ENCODE measurements at places on chromosomes 13 and 19. TPM values are rescaled to one million over a fixed set of nuclear protein-coding genes. Genes with fewer than 3 reads are reported as not detected.
A peak's percentile ranks its signal among the peaks of the same experiment; 100 is the strongest.

GRCh38 chr19:58351990-58352755 is 1.1 kb downstream of the A1BG start:
- no peak for DNase-seq

- DNase-seq = no peak
Measured at GRCh38 chr13:108734676-108735075, 105.3 kb downstream of the MYO16 start.

DNA sequence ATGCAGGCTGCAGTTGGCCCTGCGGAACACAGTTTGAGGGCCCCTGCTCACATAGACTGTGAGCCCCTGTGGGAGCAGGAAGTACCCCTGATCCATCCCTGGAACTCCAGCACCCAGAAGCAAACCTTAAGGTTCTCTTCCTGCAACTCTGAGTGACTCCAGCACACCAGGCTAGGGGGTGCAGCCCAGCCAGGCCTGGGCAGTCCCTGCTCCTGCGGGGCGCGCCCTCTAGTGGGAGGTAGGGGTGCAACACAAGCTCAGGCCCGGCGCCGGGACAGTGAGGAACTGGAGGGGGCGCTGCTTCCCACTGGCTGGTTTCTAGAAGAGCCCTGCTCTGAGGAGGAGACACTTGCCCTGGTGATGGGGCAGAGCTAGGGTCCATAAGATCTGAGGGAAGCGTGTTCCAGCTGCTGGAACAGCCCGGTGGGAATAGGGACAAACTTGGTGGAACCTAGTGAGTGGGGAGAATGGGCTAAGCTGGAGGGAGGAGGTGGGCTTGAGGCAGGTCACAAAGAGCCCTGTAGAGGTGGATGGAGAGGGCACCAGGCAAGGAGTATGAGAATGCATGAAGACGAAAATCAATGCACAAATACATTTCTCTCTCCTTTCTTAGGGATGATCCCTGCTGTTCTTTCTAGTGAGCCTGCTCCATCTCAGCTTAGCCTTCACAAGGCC is 5.0 kb downstream of the ZSCAN5A start:
- DNase-seq = peak; percentile 17

DNA sequence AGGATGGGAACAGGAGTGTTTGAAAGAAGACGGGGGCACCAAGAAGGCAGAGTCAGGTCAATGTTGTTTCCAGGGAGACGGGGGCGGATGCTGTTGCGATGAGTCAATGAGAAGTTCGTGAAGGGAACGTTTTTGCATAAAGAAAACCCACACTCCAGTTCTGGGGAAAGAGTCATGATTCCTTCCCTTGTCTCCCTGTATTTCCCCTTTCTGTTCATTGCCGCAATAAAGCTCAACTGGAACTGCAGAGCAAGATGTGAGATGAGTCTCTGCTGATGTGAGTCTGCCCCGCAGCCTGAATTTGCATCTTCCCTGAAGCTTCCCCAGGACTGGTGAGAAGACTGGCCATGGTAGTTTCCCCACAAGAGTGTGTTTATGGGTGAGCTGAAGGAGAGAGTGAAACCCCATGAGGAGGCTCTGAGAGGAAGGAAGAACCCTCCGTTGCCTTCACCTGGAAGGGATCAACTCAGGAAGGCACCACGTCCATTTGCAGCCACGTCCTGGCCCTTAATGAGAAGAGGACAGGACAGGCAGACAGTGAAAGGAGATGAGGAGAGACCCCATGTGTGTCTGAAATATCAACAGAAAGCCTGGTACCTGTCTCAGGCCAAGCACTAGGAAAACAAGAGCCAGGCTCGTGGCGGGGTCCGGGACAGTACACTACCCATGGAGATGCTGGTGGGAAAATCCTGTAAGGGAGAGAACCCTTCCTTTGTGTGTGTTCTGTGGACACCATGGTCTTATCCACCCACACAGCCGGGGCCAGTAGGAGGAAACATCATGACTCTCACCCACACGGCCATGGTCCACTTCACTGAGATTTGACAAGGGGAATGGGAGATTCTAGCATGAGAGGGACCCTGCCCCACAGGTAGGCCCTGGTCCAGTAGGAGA is 13.7 kb downstream of the LILRA1 start:
- DNase-seq = no peak

GRCh38 chr13:68185444-68186141 is 955.5 kb upstream of the PCDH9 start:
- DNase-seq = no peak

- DNase-seq = no peak
Measured at GRCh38 chr19:13843104-13843921, 33.6 kb upstream of the NANOS3 start.

- DNase-seq = no peak
Measured at GRCh38 chr13:98473135-98473787, 103.6 kb downstream of the STK24 start.

- DNase-seq = no peak
Measured at GRCh38 chr19:23801803-23802202, 43.1 kb upstream of the ZNF681 start.

DNA sequence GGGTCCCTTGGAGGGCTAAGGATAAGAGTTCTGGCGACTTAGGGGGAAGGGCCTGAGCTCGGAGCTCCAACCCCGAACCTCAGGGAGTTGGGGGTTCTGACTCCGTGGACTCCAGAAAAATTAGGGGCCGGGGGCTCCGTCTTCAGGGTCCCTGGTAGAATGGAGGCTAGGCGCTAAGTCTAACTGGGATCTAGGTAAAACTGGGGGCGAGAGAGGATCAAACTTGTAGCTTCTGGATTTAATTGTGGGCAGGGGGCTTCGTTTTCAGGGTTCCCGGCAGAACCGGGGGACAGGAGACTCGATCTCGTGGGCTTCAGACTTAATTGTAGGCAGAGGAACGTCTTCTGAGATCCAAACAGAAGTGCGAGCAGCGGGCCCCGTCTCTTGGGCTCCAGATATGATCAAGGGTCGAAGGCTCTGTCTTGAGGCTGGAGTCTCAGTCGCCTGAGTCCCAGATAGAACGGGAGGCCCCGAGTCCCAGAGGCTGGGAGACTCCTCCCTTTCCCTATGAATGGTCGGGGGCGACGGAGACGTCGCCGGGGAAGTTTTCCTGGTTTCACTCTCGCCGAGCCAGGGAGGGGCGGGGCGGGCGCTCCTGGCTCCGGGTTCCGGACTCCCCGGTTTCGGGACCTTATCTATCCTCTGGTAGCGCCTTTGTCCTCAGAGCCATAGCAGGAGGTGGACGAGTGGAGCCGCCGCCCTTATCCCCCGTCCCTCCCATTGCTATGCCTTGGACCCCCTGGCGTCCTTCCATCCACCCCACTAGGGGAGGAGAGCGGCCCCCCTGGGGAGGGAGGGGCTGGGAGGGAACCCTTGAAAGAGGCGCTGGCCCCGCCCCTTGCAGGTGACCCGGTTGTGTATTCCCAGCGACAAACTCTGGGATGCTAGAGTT is 1.3 kb downstream of the NECTIN2 start:
- no peak for DNase-seq

DNA sequence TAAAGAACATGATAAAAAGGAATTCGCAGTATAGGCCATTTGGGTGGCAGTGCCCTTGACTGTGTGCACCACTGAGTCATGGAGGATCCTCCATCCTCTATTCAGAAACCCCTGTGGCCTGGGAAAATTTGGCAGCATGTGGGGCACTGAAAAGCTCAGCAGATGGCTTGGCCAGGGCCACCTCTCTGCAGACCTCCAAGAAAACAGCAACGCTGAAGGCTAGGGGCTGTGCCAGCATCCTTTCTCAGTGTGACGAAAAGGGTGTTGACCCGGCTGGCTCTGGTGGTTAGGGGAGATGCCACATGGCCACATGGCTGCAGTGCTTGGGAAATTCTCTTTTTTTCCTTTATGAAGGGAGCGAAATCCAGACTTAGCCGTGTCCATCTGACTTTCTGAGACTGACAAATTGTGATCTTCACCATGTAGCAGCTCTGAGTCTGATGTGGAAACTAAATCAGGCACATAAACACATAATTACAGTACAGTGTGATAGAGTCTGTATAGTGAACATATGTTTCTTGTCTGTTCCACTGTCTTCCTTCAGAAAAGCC is 178.0 kb downstream of the KCTD12 start:
- DNase-seq = no peak

GRCh38 chr13:30037766-30038165 is 187.3 kb upstream of the UBL3 start:
- no peak for DNase-seq

DNA sequence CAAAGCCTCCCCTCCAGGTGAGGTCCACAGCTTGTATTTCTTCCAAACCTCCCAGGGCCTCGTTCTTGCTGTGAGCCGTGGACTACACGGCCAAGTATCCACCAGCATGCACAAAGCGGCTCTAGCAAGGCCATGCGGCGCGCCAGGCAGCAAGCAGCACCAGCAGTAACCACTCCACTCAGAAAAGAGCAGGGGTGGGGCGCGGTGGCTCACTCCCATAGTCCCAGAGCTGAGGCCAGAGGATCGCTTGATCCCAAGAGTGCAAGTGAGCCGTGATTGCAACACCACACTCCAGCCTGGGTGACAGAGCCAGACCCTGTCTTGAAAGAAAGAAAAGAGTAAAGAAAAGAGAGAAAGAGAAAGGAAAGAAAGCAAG is 4.7 kb downstream of the CCDC8 start:
- no peak for DNase-seq

The TRAPPC2B gene
- total RNA-seq = 12.2 TPM

DNA sequence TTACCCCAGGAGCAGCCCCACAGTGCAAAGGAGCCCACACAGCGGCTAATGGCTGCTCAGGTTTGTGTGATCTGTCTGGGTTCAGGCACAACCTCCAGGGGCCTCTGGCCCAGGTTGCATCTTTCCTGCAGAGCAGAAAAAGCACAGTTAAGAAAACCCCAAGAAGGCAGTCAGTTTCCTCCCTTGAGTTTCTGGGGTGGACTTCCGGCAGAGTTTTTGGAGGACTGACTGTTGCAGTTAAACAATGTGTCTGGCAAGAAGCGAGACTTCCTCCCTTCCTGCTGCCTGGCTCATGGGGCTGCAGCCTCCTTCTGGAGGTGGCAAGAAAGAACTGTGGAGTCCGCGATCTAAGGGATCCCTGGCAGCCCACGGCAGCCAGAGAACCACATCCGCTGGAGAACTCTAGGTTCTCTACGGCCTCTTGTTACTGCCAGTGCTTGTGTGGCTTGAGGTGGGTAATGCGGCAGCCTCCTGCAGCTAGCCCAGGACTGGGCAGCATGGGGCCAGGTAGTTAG is 114.4 kb downstream of the ZDHHC20 start:
- peak; percentile 44 for DNase-seq

DNA sequence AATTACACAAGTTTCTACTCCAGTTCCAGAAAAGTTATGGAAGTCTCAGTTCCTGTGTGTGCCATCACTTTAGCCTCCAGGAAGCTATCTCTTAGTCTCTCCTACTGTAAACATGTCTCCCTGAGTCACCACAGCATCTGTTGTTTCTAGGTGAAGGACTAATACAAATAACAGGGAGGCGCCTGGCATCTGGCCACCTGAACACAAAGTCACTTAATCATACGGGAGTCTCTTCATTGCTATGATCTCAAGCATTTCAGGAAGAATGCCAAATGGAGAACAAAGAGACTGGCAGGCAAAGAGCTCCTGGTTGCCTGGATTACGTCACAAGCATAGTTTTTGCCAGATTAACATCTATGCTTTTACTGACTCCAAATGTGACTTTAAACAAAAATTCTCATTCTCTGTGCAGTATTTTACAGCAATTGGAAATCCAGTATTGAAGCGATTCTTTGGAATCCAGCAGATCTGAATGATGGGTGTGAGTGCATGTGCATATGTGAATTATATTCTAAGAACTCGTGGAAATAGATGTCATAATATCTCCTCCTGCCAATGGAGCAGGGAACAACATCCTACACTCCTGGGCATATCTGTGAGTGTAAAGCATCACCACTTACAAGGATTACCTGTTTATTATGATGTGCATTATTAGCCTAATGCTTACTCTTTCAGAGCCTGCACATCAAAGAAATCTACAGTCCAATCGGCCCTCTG is 572.8 kb downstream of the PCDH9 start:
- no peak for DNase-seq

GRCh38 chr13:26658448-26659385 is 101.2 kb downstream of the WASF3 start:
- no peak for DNase-seq

DNA sequence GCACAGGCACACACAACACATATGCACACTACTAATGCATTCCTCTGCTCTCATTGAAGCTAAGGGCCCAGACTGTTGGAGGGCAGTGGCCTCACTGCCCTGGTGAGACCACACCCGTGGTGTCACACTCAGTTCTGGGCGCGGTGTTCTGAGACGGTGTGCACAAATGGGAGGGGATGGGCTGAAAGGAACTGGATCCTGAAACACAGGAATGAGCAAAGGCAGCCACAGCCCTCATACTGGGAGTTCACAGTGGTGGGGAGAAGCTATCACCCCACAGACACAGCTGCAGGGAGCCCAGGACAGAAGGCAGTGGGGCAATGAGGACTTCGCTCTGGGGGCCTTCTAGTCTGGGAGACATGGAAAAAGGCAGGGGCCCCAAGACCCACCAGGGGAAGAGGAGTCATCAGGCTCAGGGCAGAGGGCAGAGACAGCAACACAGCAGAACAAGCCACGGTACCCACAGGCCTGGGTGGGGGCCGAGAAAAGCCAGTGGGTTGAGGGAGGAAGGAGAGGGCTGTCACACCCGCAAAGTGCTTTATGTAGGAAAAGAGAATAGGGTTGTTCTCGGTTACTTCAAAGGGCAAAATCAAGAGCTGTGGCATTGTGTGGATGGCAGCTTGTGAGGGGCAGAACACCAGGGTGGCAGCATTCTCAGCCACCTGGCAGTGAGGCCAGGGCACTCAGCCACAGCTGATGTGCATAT is 75.4 kb upstream of the GPR183 start:
- peak; percentile 70 for DNase-seq

The ZNF99 gene
- total RNA-seq = not detected

The BICRA gene
- 35.5 TPM for total RNA-seq

DNA sequence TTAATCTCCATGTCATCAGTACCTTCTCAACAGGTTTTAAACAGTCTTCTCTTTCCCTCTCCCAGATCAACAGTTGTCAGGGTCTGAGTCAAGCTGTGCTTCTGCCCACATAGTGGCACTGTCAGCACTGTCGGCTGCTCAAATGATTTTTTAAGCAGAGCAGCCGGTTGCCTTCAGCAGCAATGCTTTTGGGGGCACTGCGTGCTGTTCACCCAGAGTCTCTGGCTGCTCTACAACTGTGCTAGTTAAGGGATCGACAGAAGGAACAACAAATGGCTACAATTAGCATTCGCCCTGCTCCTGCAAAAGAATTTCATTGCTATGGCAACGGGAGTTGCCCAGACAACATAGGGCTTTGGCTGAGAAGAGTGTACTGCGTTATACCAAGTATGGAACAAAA is 412.9 kb downstream of the DIAPH3 start:
- DNase-seq = no peak

The ZNF555 gene
- total RNA-seq = 7.4 TPM

- no peak for DNase-seq
Measured at GRCh38 chr13:104318121-104318520, 1251.9 kb upstream of the SLC10A2 start.

- DNase-seq = no peak
Measured at GRCh38 chr19:56085571-56086275, 35.4 kb downstream of the ZNF787 start.

The CEACAM21 gene
- 56.7 TPM for total RNA-seq

DNA sequence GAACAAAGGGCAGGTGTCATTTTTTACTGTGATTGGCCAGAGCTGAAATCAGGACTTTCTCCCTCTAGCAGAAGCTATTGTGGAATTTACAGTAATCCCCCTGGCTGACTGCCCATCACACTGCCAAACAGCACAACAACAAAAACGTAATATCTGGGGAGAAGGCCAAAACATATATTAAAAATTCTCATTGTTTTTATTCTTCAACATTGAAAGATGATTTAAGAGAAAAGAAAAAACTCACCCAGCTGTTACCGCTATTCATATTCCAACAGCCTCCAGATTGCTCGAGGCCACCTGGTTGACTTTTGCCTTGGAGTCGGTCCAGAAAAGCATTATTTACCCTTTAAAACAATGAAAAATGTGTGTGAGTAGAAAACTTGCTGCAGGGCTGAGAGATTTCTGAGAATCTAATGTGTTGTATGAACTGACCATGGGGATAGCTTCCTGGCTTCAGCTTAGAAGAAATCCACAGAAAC is 97.2 kb downstream of the EPSTI1 start:
- DNase-seq = no peak

Measured in naive thymus-derived CD8-positive, alpha-beta T cell (primary cell).